ENCODE measurements at places on chromosomes 11 and 22.

- no peak for DNase-seq
Observed at GRCh38 chr11:120747850-120748814, 236.6 kb downstream of the GRIK4 start.

DNA sequence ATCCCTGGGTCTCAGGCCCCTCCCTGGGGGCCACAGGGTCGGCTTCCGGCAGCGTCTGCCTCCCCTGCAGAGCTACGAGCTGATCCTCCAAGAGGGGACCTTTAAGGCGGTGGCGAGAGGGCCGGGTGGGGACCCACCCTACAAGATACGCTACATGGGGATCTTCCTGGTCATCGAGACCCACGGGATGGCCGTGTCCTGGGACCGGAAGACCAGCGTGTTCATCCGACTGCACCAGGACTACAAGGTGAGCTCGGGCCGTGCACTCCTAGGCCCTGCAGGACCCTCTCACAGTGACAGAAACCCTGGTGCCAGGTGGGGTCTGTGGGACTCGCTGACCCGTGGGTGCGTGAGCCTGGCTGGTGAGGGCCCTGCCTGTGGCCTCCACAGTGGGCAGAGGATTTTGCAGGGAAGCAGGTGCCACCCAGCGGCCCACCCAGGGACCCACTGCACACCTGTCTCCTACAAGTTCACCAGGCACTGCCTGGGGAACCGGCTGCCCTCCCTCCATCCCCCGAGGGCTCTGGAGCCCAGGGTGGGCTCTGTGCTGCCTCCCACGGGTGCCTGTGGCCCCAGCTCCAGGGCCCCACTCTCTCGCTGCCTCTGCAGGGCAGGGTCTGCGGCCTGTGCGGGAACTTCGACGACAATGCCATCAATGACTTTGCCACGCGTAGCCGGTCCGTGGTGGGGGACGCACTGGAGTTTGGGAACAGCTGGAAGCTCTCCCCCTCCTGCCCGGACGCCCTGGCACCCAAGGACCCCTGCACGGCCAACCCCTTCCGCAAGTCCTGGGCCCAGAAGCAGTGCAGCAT lies 13.7 kb downstream of the MUC5B start:
- DNase-seq: no peak

DNA sequence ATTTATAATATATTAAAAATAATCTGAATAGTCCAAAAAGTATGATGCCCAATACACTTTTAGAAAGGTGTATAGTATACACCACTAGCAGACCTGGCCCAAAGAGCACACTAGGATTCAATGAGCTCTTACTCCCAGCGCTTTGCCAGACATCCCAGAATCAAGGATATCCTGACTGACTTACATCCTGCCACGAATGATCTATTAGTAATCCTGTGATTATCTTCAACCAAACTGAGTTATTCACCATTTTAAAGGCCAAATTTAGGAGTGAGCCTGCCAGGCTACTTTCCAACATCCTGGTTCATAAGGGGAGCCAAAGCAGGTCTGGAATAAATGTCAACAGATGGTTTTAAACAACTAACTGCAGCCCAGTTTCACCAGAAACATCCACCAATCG lies 60.8 kb upstream of the FAM181B start:
- no peak for DNase-seq

GRCh38 chr11:117442049-117442868 lies 114.6 kb downstream of the CEP164 start:
- no peak for DNase-seq

DNA sequence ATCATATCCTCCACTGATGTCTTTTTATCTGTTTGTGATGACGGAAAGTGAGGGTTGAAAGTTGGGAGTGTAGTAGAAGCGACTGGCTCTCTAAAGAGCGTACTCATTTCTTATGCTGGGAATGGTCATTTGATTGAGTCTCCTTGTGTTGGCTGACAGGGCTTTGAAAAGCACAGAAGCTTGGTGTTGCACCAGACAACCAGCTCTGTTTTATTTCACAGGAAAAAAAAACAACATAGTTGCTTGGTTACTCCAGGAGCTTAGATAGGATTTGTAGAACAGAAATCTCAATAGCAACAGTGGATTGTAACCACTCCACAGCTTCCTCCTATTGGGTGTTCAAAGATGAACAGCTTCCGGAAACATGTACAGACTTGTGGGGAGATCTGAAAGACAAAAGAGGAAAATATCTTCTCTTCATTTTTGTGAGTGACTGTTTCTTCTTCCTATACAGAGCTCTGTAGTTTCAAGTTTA lies 2.7 kb downstream of the RBM14 start:
- no peak for DNase-seq

DNA sequence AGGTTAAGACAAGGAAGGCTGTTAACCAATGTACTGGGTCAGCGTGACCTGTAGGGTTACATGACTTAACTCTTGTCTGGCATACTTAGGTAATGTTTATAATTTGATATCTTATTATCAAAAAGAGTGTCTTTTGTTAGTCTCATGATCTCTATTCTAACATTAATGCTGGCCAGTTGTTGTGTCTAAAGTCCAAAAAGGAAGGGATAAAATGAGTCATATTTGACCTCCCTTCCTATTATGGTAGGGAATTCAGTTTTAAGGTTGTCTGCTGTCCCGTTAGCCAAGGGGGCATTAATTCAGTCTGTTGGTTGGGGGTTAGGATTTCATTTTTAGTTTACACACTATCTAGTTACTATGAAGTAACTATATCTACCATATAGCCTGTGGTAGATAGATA lies 364.0 kb downstream of the GRM5 start:
- no peak for DNase-seq
